ENCODE measurements at places on chromosomes 16 and 17.

DNA sequence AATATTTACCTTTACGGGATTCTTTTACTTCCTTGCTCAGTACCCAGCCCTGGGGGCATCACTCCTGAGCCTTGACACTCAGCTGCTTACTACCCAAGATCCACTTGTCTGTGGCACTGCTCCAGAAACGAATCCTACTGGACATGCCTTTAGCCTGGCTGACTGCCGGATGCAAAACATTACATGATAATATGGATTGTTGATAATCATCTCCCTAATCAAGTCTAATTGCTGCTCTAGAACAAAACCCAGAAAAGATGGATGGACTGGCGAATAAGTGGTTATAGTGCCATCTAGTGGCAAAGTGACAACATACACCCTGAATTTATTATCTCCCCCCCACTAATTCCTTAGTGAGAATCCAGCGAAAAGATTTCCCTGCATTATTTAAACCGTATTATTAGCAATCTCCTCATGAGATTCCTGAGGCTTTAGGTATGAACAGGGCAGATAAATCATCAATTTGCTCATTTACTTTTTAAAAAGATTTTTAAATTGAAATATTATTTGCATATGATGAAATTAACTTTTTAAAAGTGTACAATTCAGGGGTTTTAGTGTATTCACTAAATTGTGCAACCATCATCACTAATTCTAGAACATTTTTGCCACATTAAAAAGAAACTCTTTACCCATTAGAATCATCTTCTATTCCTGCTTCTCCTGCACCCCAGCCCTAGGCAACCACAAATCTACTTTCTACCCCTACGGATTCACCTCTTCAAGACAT is 61.6 kb downstream of the RGS9 start:
- DNase-seq: no peak

GRCh38 chr17:7440113-7440833 is 961 bp downstream of the FGF11 start:
- DNase-seq: no peak

DNA sequence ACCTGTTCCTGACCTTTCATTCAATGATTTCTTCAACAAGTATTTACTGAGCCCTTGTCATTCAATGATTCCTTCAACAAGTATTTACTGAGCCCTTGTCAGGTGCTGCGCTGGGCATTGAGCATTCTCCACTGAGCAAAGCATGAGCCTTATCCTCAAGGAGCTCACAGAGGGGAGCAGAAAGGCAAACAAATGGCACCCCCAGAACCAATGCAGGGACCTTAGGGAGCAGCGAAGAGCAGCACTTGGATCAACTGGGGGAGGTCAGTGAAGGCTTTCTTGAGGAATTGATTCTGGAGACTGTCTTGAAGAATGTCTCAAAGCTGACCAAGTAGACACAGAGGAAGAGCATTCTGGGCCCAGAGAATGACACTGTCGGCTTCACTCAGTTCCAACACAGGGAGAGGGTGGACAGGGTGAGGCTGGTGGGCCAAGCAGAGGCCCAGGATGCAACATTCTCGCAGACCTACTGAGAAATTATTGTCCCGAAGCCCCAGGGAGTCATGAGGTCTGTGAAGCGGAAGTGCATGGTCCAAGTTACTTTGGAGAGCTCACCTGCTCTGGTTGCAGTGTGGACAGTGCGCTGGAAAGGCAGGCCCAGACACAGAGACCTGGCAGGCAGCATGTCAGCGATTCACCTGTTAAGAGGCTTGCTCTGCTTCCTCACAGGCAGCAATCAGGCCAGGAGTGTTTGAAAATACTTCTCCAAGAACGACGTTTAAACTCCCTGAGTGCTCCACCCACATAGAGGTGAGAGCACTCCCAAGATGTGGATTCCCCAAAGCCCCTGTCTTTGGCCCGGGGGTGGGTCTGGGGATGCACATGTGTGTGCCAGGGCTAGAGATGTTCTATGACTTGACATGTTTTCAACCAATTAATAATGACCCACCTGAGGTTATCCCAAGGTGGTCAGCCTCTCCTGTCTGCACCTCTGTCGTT is 3.2 kb upstream of the MPO start:
- DNase-seq: no peak

DNA sequence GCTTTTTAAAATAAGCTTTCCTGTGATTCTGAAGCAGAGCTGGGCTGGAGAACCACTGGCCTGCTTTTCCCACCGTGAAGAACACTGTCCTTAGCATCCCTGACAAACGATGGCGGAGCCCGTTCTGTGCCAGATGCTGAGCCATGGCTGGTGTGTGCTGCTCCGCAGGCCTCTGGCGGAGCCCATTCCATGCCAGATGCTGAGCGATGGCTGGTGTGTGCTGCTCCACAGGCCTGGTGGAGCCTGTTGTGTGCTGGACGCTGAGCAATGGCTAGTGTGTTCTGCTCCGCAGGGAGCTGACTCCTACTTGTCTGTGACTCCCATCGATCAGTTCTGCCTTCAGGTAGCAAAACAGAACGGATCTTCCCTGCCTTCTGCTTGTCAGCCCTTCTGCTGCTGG is 4.3 kb downstream of the ENDOV start:
- no peak for DNase-seq

GRCh38 chr17:47757386-47757785 is 24.4 kb downstream of the TBX21 start:
- no peak for DNase-seq

DNA sequence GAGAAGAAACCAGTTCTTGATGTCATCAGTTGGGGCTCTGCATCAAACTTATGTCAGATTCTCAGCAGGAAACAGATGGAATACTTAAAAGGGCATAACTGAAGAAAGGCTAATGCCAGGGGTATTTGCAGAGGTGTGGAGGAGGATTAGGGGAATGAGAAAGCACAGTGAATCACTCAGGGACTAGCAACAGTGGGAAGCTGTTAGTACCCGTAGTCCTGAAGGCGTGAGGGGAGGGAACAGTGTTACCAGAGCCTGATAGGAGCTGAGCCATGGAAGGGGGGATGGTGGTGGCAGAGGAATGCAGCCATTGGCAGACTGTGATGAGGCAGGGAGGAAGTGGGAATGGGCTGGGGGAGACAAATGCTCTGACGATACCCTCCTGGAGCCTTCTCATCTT is 162.3 kb downstream of the UTP18 start:
- DNase-seq: no peak

DNA sequence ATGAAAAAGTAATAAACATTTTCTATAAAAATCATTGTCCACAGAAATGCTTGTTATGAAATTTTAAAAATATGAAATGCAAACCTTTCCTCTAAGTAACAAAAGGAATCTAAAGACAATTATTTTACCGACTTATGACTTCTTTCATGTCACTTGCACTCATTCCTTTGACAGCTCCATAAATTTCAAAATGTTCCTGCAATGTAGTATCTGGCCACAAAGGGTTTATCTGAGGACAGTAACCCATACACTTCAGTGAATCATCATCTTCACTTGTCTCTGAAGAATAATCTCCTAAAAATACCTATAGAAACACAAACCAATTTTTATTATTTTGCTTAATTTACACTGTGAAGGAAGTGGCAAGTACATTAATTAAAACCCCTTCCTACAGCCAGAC is 25.6 kb upstream of the ABCA10 start:
- DNase-seq: no peak

GRCh38 chr17:80395402-80396151 is 19.4 kb upstream of the ENDOV start:
- no peak for DNase-seq

- no peak for DNase-seq
These were observed 2252.0 kb downstream of the TP53TG3F start for GRCh38 chr16:35711435-35711834.

DNA sequence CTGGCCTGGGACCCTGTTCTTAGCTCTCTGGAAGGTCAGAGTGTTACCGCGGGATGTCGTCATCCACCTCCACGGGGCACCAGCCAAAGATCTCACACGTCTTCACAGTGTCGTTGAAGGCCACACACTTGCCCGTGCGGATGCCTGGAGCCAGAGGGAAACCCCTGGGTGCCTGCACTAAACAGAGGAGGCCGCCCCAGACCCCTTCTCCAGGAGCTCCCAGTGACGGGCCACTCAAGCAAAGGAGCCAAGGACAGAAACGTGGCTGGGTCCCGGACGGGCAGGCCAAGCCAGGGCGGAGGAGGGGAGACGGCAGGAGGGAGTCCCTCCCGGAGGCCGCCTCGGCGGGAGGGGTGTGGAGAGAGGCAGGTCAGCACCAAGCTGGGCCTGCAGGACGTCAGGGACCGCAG is 11.0 kb upstream of the CAMKK1 start:
- DNase-seq: no peak
